ENCODE measurements at places on chromosomes 2 and 18. TPM values are rescaled to one million over a fixed set of nuclear protein-coding genes. Genes with fewer than 3 reads are reported as not detected.

GRCh38 chr2:47386551-47386950 is 16.4 kb upstream of the MSH2 start:
- DNase-seq = no peak

GRCh38 chr2:18500333-18500732 is 60.1 kb downstream of the RDH14 start:
- DNase-seq = no peak

DNA sequence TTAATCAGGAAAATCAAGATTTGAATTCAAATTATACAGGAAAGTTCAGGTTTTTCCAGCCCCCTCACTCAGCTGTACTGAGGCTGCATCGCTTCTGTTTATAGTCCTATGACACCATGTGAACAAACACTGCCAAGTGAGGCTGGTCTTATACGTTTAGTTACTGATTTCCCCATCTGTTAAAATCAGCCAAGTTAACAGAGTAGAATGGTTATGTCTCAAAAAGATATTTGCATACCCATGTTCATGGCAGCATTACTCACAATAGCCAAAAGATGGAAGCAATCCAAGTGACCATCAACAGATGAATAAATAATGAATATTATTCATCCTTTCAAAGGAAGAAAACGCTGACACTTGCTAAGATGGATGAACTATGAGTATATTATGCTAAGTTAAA is 43.8 kb downstream of the REEP1 start:
- DNase-seq = no peak

DNA sequence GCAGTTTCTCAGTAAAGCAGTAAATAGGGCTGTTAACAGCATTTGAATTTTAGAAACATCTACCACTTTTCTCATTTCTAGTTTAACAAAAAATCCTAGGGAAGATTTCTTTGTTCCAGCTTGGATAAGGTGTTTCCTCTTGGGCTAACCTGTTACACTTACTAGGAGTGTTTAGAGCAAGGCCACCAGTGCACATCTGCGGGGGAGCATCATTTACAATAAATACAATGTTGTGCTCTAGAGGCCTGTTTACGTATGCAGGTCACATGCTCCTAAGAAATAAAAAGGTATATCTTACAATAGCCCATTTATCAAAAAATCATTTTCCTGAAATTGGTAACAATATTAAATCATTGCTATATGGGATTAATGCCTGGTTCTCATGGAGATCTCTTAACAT is 8.1 kb downstream of the ZNF638 start:
- DNase-seq = no peak

DNA sequence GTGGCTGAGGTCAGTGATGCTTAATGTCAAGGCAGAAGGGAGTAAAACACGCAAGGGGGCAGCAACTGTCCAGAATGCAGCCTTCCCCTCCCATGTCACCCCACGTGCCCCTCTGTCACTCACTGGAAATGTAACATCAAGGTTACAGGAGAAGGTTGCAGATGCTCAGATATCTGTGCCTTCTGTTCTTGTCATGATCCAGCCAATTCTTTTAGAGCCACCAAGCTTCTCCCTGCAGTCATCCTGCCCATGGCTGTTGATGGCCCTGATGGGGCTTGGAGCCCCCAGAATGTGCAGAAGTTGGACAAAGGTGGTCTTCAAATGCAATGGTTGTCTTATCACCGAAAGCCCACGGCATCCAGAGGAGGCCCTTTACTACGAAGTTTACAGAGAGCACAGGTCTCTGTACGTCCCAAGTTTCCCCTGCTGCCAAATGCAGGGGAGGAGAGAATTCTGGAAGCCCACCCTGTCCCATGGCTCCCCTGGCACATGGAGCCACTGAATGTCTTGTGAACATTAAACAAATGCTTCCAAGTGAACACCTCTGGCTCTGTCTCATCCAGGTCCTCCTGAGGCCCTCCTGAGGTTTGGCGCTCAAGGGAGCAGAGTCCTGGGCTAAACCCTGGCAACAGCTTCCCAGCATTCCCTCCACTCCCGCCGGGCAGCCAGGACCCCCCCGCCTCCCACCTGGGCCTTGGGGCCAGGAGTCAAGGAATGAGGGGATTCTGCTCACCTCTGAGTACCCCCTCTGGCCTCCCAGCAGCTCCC is 4.5 kb upstream of the GPR55 start:
- no peak for DNase-seq

DNA sequence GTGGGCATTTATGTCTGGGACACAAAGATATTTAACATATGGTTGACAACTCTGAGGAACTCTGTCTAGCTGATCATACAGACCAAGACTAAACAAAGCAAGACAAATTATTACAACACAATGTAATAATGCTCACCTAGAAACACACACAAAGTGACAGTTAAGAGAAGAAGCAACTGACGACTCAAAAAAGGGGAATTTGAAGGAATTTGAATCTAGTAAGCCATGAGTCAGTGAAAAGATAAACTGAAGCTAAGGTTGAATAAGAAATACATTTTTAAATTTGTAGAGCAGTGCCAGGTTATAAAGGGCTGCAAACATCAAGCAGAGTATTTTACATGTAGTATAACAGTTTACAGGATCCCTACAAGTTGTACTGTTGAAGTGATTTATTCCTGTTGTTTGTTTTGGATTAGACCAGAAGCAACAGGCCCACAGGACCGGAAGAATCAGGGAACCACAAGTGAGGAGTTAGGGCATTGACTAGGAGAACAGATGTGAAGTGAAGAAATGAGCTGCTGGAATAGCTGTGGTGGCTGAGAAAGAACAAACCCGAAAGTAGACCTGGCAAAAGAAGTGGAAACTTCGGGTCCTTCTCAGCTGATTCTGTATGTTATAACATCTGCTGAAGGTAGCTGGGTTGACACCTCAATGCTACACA is 35.6 kb downstream of the IFIH1 start:
- DNase-seq = no peak

DNA sequence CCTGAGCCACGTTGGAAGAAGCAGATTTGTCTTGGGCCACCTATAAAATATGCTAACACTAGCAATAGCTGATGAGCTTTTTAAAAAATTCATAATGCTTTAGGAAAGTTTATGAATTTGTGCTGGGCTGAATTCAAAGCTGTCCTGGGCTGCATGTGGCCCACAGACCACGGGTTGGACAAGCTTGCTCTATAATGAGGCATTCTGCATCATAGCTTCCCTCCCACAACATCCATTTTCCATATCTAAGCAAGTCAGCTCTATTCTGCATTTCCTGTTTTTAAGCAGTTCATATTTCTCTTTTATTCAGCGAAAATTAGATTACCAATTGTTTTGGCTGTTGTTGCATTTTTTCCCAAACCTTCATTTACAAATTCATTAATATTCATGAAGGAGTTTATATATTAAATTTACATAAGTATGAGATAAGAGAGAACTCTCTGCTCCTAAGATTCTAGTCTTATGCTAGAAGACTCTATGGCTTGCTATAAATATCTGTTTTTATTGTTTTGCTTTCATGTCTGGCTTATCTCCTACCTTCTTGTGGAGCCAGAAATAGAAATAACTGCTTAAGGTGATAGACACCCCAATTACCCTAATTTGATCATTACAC is 114.5 kb upstream of the HNRNPA3 start:
- no peak for DNase-seq

DNA sequence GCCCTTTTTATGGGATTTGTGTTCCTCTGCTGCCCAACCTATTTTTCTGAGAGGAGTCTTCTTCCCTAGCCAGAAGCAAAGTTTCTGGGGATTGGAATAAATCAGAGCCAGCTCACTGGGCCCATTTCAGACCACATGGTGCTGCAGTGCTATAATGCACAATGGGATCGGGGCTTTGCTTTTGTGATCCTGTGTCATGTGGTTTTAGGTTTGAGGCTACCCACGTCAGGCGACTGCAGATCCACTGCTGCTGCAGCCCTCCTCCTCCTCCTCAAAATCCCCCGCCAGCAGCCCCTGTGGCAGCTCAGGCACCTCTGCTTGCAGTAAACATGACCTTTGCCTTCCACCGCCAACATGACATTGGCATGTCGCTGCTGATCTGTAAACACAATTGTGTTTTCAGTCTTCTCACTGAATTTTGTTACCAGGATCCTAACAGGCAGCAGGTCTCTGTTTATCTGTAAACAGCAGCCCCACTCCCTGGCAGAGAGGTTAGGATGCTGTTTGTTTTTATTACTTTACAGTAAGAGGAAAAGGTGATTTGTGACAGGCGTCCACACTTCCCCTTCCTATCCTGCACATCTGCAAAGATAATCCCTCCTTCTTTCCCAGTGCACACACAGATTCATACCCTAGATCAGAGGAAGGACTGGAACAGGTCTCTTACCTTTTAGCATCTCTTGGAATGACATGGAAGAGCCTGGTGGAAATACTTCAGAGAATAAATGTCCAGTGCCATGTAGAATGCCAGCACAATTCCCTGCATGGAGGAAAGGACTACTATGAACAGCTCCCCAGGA is 130.8 kb downstream of the FOXI3 start:
- no peak for DNase-seq

Gene RGPD3
- total RNA-seq = 0.88 TPM

Gene FBXO15
- total RNA-seq = 5.4 TPM

Gene CPS1
- 15.6 TPM for total RNA-seq

Gene KIAA2012
- total RNA-seq = 5.7 TPM

Gene BOLL
- total RNA-seq = not detected

Gene ST6GAL2
- total RNA-seq = 49.0 TPM

Measured in spinal cord (tissue), 10 donors.